T-helper 17 cell (primary cell): ENCODE measurements at places on chromosomes 2 and 18.

DNA sequence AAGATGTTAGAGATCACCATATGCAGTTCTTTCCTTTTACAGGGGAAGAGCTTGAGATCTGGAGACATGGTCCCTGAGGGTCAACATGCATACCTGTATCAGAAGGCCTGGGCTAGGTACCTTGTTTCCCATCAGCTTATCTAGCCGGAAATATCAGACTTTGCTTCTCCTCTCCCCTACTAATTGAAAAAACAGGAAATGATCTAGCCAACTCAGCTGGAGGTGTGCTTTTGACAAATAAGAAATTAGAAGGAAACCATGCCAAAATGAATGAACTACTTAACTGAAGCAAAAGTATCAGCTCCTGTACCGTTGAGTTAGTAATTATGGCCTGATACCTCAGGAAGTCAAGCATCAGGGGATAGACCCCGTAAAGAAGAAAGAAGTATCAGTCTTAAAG, 20.4 kb downstream of the PKP4 start:
- no peak for DNase-seq

DNA sequence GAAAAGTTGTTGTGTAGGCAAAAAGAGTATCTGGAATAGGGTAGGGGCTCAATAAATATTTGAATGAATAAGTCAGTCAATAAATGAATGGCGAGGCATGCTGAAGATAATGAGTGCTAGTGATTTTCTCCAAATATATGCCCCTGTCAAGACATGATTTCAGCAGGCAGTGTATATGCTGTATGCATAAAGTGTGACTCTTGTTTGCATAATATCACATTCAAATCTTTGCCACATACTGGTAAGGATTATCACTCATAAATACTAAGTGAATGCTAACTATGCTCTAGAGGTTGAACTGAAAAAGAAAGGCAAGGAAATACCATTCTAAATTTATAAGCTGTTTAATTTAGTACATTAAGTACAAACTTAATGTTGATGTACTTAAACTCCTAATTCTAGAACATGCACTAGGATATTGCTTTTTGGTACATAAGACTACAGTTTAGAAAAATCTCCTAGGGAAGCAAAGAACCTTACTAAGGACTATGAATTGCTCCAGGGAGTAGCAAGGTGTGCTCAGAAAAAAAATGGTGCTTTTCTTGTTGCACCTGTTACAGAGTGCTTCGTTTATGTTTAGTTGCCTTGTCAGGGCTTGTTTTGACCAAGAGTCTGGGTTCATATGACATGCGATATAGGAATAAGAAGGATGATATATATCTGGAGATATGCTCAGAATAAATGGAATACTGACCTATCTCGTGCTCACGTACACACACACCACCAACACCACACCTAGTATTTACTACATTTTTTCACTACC, 224.0 kb upstream of the TANK start:
- no peak for DNase-seq

DNA sequence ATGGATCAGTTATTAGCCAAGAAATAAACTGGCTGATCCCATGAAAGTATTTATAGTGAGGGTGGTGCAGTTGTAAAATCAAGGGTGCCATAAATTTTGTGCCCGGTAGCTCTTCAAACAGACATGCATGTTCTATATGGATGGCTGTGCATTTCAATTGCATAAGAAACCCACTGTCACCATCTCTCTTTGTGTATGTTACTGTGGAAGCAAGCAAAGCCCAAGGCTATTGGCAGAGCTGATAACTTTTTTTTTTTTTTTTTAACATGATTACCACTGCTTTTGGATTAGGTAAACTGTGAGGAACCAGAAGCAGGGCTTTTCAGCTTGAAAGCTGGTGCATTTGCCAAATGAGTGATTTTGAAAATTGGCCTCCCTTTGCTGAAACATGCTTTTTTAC, 332.6 kb downstream of the SOX11 start:
- no peak for DNase-seq

DNA sequence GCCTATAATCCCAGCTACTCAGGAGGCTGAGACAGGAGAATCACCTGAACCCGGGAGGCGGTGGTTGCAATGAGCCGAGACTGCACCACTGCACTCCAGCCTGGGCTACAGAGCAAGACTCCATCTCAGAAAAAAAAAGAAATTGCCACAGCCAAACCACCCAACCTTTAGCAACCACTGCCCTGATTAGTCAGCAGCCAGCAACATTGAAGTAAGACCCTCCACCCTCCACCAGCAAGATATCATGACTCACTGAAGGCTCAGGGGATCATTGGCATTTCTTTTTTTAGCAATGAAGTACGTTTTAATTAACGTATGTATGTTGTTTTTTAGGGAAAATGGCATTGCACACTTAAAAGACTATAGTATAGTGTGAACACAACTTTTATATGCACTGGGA, 349.1 kb upstream of the ACVR2A start:
- no peak for DNase-seq

DNA sequence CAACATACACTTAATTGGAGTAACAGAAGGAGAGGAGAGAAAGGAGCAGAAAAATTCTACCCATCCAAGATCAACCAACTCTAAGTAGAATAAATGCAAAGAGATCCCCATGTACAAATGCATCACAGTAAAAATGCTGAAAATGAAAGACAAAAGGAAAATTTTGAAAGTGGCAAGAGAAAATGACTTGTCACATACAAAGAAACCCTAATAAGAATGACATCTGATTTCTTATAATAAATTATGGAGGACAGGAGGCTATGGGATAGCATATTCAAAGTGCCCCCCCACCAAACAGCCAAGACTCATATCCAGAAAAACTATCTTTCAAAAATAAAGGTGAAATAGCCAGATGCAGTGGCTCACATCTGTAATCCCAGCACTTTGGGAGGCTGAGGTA, 22.2 kb upstream of the INPP4A start:
- no peak for DNase-seq

DNA sequence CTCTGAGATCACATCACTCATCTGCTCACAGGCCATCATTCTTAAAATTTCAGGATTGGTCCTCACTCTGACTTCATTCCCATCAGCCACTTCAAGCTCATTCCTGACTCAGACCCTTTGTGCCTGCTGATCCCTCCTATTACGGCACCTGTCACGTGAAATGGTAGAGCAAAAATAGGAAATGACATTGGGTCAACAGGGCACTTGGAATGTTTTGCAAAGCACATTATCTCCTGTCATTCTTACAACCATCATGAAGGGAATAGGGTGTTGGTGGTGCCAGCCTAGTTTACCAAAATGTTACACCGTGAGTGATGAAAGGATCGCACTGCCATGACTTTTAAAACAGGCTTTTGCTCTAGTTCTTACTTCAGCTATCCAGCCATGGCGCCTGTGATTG, 61.1 kb downstream of the EIF5B start:
- DNase-seq = no peak

DNA sequence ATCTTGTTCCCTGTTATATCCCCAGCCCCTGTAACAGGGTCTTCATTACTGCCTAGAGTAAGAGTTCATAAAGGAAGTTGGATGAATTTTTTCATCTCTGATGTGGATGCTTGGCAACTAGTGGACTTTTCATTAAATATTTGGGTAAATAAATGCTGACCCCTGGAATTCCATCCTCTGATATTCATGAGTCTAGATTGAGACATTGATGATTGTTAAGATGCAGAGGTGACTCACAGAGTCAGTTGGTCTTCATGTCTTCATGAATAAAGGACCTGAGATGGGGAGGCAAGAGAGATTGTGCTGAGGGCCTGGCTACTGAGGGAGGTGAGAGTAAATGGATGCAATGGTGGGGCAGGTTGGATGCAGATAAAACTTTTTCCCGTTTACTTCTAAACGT, 132.7 kb upstream of the NT5C1B start:
- no peak for DNase-seq

DNA sequence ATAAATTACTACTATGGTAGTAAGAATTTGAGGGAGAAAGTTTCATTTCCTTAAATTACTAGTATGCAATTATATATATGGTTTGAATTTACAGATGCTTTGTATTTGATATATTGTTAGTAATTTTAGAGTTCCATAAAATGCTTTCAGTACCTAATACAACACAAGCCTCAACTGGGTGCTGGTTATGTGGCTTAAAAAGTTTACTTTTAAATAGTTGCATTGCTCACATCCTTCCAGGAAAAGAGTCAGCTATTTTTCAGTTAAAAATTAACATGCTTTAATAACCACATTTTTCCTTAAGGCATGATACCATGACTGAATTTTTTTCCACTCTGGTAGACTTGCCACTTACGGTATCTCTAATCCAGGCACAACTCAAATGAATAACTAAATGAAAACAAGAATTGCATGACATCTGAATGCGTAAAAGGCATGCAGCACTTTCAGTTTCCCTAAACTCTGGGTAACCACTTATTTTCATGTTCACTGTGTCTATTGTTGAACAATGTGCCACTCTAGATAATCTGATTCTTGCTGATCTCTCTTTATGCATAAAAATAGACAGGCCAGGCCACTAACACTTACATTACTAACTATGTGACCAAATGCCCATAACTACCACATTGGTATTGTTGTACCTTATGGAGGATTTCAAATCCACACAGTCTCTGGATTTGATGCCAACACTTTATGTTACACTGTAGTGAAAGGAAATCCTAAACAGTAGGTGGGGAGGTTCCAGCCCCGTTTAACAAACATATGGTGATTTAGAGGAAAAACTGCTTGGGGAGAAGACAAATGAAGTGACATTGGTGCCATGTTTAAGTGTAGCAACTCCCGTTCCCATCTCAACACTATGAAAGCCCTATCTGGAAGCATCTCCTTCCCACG, 35.5 kb upstream of the SLC35F5 start:
- no peak for DNase-seq

DNA sequence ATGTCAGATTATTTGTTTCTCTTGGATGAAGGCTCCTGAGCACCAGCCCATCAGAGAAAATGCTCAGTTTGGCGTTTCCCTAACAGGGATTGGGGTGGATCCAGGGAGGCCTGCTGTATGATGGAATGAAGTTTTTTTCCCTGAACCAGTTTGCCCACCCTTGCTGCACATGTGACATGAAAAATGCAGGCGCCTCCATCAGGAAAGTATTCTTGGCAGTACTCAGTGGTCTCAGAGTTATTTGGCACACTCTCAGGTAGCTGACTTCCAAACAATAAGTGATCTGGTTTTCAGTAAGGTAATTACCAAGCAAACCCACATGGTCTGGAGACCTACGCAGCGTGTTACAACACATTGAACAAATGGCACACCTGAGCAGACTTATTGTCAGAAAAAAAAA, 254.9 kb downstream of the PAX3 start:
- DNase-seq = no peak
